ENCODE measurements at places on chromosomes 7 and 10.

DNA sequence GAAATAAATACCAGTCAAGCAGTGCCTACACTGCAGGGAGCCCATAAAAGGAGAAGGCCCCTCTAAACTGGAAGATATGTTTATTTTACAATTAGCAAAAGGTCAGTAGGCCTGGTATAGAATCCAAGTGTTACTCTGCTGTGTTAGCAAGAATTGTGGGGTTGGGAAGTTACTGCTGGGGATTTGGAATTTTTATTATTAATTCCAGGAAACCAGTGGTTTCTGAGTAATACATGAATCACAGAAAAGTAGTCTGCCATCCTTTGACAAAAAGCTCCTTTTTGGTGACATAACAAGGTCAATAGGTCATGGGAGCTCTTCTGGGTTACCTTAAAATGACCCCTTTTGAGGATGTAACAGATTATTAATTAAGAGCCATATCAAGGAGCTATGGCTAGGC is 67.4 kb downstream of the ZNF92 start:
- DNase-seq: peak; percentile 18

DNA sequence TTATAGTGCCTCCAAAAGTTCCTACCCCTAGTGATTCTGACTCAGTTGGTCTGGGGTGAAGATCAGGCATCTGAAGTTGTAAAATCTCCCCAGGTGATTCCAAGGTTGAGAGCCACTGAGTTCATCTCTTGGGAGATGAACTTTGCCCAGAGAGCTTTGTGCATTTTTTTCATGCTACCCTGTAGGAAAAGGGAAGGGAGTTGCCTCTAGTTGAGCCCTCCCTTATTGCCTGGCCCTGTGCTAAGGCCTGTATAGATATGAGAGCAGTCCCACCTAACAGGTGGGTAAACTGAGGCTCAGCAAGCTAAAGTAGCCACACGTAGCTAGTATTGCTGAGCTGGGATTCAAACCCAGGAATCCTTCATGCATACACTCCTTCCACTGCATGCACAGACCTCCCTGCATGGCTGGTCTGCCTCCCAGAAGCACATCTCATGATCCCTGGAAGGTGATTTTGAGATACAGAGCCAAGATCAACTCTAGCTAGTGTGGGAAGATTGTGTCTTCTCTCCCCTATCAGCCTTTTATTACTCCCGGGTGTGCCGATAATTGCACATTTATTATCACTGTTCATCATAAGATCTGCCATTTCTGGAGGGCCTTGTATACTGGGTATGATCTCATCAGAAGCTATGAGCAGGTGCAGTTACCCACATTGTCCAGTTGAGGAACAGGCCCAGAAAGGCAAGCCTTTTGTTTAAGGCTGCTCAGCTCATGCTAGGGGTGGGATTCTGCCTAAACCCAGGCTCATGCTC is 47.0 kb downstream of the TBATA start:
- no peak for DNase-seq

DNA sequence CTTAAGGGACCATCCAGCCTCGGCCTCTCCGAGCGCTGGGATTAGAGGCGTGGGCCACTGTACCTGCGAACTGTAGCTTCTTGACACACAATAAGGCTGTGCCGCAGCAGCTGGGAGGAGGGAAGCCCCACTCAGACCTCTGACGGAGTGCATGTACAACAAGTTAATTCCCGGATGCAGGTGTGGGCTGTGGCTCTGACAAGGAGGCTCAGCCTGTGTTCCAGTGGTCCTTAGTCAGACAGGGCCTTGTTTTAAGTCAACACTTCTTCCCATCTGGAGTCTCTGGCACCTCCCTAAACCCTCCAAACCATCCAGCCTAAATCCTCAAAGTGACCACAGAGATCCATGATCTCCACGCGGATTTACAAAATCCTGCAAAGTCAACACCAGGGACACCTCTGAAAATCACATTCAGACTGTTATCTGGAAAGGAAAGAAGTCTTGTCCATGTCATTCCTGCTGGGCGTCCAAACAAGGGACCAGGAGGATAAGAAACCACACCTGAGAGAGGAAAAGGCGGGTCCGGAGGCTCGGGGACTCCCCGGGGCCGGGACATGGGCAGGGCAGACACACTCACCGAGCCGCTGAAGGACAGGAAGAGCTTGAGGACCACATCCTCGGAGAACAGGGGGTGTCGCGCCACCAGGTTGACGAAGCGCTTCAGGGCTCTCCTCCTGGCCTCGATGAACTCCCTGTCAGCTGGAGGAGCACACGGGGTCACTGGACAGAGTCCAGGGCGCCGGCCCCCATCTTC is 29.4 kb downstream of the NUDT1 start:
- DNase-seq: no peak

- no peak for DNase-seq
Observed at GRCh38 chr7:140673774-140674155, 1.0 kb downstream of the ADCK2 start.

DNA sequence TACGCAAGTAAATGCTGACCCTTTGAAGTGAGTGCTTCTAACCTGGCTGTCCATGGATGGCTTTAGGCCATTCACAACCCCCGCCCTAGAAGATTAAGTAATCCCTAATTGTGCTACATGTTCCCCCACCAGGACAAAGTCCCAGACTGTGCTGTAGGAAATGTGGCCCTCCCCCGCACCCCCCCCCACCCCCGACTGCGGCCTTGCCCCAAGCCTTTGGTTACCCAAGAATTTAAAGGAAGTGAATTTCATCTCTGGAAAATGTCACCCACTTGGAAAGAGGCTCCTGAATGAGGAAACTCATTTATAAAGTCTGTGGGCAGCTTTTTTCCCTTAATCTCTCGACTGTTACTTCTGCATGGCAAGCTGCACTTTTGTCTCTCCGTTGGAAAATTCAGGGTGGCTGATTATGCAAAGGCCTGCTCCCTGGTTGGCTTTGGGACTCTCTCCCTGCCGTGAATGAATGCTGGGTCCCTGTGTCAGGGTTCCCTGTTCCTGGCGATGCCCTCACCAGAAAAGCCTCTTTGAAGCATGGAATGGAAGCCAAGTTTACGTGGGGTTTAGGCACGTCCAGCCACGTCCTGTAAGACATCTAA is 31.4 kb upstream of the AQP1 start:
- DNase-seq: no peak

DNA sequence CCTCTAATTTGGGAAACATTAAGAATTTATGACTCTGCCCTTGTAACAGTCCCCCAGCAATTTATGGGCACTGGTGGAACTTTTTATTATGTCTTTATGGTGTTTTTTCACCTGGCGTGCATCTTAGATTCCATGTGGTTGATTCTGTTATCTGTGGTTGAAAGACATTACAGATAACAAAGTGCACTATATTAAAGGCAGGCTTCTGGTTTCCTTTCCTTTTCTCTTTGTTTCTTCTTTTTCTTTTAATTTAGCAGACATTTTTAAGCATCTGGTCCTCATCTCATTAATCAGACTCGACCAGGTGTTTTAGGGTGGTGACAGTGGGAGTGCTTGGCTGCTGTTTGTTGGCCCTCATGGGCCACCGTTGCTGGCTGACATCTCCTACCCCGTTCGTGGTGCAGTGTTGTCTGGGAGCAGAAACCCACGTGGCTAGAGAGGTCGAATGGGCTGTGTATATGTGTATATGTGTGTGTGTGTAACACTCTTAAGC is 77.4 kb downstream of the LRMDA start:
- no peak for DNase-seq

DNA sequence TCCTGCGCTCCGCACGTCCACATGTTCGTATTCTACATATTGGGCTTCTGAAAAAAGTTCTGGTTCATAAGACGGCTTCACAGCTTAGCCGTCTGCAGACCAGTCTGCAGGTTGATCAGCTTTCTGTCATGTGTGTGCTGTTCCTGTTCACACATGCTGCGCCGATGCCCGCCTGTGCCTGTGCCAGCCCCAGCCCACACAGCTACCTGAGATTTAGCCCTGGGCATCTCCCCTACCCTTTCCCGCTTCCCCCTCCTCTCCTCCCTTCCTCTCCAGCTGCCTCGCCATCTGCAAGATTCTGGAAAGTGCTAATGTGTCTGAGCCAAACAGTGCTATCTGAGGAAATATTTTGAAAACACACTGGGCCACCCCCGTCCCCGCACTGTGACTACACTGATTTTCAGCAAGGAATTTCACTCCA is 7.1 kb downstream of the CHST3 start:
- no peak for DNase-seq

DNA sequence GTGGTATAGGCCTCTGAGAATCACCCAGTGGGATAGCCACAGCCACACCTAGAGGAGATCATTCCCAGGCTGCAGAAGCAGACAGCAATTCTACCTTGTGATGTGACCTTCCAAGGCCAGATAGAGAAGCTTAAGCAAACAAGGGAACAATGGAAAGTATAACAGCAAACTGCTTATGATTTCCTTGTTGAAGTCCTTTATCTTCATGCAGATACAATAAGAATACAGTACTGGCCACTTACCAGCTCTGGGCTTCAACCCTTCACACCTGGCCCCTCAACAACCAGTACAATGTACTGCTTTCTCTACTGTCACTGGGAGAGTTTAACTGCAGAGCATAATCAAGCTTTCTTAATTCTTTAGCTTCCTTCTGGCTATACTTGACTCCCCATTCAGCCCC is 22.6 kb upstream of the DDX50 start:
- no peak for DNase-seq

DNA sequence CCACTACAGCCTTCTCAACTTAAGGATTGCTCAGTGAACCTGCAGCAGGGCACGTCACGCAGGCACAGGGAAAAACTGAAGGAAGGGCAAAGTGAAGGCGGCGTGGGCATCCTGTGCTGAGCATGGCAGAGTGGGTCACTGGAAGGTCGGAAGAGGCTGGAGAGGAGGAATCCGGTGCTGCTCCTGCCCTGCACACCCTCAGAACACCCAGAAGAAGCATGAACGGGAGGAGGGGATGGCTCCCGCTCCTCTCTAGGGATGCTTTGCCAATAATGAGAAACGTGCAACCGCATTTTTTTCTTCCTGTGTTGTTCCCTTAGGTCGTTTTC is 175.1 kb downstream of the TNS3 start:
- no peak for DNase-seq

DNA sequence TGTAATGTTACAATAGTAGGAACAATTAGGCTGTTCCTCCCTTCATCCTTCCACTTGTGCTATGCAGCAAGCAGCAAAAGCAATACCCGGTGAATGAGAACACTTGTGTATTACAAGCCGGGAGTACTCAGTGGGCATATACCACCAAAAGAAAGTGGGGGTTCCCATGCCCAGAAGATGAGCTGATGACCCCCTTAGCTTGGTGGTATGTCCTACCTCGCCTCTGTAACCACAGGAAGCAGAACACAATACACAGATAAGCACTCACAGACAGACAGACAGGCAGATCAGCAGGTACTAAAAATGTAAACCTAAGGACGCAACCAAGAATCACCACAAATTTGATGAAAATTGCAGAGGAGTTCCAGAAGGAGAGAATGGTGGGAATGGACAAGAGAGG is 15.5 kb upstream of the KIF20B start:
- DNase-seq: no peak

DNA sequence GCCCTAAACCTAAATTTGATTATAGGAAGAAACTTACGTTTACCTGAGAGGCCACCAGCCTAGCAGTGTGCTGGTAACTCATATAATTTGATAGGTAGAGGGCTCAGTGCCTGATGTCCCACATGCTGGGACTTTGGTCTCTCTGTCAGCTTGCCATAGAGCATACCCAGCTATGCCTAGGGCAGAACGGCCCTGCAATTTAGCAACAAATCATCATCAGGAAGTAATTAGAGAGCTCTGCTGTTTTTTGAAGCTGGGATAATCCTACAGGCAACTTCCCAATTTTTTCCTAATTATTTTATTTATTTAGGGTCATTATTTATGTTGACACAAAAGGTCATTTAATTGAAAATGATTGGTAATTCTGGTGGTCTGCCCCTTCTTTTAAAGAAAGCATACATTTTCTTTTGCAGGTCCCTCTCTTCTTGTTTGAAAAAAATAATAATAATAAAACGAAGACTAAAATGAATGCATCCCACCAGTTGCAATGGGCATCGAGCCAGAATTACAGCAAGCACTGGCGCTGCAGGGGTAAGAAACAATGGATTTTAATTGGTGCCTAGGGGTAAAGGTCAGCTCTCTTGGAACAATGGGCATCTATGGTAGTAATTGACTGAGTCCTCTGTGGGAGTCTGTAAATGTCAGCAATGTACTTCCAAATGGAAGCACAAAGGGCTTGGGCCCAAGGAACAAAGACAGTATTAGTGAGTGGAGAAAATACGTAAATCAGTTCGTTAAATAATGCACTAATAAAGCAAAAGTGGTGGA is 348.0 kb downstream of the SORCS1 start:
- DNase-seq: no peak

DNA sequence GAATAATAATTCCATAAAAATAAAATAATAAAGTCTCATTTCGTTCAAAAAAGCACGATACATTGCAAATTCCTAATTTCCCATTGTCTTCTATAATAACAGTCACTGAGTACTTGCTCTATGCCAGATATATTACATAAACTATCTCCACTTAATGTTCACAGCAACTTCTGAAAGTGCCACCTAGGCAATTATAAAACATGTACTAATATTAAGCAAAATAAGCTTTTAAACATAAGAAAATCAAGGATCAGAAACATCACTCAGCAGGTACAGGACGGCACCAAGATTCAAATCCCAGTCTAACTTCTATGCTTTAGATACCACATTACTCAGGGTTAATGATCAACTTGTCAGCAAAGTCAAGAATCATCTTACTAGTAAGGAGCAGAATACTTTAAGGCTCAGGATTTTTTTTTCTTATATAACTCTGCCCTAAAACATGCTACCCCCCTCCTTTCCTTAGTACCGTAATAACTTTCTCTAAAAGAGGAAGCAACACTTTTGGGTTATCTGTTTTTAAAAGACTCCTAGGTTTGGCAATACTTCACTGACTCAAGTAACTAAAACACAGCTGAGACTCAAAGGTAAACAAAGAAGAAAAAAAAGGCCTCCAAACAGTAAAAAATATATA is 51.3 kb downstream of the USP6NL start:
- DNase-seq: no peak
